ENCODE measurements at places on chromosomes 12 and 14.

GRCh38 chr14:96160076-96160912, 44.3 kb upstream of the BDKRB2 start:
- no peak for DNase-seq

DNA sequence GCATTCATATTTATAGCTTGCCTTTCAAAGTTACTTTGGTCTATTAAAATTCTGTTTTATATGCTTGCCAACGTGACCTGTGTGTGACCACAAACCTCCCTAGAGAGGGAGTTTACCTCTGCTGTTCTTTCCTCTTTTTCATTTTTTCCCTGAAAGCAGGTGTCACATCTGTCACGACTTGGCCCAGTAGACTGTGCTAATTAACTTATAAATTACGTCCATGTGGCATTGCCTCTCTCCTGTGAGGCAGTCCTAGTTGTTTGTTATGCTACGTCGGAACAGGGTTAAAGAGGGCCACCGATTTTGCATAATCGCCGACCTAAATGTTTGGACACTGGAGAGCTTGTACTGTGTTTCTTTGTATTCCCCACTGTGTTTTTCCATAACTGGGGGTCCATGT, 343.9 kb upstream of the FLRT2 start:
- DNase-seq = no peak

DNA sequence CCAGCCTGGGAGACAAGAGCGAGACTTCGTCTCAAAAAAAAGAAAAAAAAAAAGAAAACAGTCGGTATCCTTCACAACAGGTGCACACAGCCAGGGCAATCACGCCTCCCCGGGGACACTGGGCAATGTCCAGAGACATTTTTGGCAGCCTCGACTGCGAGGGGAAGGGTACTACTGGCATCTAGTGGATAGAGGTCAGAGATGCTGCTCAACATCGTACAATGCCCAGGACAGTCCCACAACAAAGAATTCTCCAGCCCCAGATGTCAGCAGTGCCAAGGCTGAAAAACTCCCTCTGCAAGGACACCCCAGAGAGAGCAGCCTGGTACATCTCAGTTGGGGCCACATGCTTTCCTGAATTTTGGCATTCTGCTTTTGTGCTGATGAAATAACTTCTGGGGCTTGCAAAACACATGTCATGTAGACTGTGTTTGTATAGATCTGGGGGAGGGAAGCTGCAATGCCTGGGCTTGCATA, 21.5 kb downstream of the ALDH2 start:
- no peak for DNase-seq

- DNase-seq = no peak
These were observed 1.7 kb upstream of the HOXC9 start for GRCh38 chr12:53998110-53998899.

GRCh38 chr12:67220065-67220464, 49.1 kb upstream of the CAND1 start:
- DNase-seq = no peak

DNA sequence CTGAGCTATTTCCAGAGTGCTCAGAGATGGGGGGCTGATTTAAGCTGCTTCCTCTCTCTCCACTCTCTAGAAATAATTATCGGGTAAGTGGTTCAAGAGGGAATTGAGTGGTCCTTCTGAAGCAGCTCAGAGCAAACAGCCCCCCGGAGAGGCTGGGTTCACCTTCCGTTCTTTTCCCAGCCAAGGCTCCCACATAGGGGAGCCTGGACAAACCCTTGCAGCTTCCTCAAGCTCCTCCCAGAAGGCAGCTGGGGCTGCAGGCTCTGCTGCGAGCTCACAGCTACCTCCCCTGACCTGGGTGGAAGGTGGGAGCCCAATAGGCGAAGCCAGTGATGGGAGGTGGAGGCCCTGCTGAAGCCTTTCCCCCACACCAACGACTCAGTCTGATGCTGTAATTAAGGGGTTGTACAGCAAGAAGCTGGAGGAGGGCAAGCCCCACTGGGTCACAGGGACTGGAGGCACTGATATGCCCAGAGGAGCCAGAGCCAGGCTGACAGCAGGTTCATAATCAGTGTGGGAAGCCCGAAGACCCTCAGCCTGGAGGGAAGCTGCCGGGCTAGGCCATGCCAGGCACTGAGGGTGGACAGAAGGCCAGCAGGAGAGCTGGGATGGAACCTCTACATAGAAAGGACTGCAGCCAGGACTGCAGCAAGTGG, 52.4 kb downstream of the ARL6IP4 start:
- DNase-seq = no peak

DNA sequence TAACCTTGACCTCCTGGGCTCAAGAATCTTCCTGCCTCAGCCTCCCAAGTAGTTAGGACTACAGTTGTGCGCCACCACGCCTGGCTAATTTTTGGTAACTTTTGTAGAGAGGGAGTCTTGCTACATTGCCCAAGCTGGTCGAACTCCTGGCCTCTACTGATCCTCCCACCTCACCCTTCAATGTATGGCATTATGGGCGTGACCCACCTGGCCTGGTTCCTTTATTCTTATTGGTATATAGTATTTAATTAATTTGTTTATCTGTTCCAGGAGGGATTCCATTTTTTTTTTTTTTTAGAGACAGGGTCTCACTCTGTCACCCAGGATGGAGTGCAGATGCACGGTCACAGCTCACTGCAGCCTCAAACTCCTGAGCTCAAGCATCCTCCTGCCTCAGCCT, 40.9 kb upstream of the EAPP start:
- no peak for DNase-seq

GRCh38 chr14:79175671-79176070, 1005.5 kb downstream of the NRXN3 start:
- DNase-seq = no peak

- no peak for DNase-seq
These were observed 20.9 kb downstream of the SERPINA3 start for GRCh38 chr14:94633121-94633520.

GRCh38 chr12:39062266-39062996, 157.0 kb upstream of the CPNE8 start:
- DNase-seq = no peak

GRCh38 chr14:100281286-100282082, 24.8 kb downstream of the SLC25A29 start:
- no peak for DNase-seq

DNA sequence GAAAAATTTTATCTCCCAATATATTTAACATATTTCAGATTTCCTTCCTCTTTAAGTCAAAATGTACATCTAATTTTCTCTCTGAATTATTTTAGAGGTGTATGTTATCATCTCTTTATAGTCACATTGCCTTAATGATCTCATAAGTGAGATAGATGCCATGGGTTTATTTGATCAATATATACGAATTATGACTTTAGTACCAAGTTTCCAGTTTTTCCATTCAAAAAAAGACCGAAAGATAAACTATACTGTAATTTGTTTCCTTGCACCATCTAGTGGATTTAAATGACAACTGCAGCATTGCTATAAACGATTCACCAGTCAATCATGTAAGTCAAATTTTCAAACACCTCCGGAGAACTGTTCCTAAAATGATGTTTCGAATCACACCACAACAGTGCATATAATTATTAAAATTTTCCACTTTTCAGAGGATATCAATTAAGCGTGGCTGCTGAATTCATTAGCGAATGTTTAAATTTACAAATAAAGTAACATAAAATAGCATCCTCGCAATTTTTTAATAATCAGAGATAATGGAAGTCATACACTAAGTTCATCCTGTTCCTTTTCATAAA, 419 bp upstream of the ATXN7L3B start:
- DNase-seq = no peak
